NCI-H2171 (cell line): ENCODE measurements at places on chromosomes 4 and X.

- DNase-seq: no peak
Measured at GRCh38 chr4:78749258-78749971, 26.7 kb upstream of the BMP2K start.

- no peak for DNase-seq
Measured at GRCh38 chrX:123339221-123339905, 155.3 kb downstream of the GRIA3 start.

GRCh38 chr4:181604546-181604945 is 638.7 kb upstream of the TENM3 start:
- DNase-seq: no peak

DNA sequence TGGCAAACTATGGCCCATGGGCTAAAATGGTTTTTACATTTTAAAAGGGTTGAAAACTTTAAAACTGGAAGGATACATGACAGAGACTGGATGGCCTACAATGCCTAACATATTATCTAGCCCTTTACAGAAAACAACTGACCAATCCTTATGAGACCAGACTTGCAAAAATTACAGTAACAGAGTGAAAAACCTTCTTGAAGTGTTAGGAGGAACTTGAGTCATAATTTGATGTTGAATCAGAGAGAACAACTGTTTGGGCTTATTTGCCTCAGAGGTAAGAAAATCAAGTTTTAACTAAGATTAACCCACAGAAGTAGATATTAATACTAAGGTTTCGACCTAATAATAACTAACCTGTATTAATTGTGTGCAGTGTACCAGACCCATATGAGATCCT is 12.4 kb upstream of the NAP1L5 start:
- no peak for DNase-seq

GRCh38 chr4:174404677-174405076 is 117.6 kb downstream of the HPGD start:
- no peak for DNase-seq

DNA sequence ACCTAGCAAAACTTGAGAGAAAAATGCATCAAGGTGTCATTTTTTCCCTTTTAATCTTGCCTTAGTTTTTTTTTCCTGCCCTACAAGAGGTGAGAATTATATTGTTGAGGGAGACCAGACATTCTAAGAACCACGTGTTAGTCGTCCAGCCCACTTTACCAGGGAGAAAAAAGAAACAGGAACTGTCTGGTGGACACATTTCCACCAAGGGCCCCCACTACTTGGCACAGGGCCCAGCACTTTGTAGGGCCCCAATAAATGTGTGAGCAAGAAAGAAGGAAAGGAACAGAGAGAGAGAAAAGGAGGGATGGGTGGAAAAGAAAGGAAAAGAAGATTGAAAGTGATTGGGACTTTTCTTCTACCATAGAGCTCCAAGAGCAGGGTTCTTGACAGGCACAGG is 3.9 kb upstream of the EGFL6 start:
- DNase-seq: no peak

- DNase-seq: no peak
Measured at GRCh38 chr4:87076690-87077358, 142.0 kb downstream of the AFF1 start.

DNA sequence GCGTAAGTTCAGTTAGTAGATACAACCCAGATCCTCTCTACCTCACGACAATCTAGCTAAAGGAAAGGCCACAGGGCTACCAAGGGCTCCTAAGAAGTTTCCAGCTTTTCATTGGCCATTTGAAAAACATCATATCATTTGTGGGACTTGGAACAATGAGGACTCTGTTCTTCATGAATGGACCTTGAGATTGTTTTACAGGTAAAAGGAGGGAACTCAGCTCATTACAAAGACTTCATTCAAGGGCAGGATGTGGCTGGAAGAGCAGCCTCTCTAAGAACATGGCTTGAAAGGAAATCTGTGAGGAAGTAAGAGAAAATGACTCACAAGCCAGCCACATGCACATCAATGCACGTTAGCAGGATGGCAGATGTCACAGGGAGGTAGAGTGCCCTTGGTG is 105.9 kb upstream of the SLC7A11 start:
- no peak for DNase-seq

GRCh38 chr4:61004651-61005170 is 195.4 kb upstream of the ADGRL3 start:
- no peak for DNase-seq

DNA sequence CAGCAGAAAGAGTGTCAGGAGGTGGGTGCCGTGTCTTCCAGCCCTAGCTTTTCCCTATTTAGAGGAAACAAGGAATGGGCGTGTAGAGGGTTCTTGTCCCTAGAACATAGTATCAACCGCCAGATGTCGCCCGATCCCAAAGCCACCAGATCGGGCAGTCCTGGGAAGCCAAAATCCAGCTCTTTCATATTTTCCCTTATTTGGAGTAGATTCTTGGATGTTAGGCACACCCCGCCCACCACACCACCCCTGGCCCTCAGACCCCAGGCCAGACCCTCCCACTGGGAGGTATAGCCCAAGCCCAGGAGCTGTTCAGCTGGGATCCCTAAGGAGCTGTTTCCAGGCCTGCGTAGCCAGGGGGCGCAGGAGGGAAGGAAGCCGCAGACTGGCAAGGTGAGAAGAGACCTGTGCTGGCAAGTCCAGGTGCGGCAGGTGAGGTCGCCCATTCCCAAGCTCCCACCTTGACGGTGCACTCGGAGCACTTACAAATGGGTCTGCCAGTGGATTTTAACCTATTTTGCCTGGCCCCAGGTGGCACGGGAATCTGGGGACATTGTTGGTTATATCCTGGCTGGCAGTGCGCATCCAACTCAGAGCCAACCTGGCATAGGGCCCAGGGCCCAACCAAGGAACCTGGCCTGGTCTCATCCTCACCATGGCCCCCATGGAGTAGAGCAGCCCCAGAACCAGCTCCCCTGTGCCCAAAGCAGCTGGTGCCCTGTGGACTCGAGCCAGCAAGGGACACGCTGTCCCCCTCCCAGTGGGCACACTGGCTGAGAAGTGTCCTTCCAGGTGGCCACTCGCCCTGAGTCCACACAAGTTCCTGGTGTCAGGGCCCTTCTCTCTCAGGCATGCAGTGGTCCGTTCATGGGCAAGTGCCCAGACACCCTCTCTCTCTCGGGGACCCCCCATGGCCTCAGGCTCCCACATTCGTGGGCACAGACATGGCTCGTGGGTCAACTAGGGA is 811 bp downstream of the FLNA start:
- peak; percentile 64 for DNase-seq

- DNase-seq: no peak
Measured at GRCh38 chr4:74410272-74410671, 34.7 kb upstream of the AREG start.

GRCh38 chr4:104015680-104016079 is 295.9 kb upstream of the TACR3 start:
- DNase-seq: no peak

DNA sequence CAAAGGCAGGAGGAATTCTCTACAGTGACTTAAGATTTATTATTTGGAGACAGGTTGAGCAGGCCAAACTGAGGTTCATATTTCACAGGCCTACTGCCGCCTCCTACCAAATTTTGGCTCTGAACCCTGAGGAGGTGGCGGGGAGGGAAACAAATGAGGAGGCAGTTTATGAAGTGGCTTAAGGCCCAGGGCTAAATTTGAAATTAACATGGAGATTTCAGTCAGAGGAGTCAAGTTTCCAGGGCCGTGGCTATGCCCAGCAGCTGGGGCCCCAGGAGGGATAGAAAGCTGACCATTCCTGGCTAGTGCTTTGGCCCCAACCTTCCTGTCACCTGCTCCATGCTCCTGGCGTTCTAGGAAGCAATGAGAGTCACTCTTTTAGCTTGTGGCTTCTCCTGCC is 73.4 kb upstream of the ARHGAP36 start:
- DNase-seq: no peak

DNA sequence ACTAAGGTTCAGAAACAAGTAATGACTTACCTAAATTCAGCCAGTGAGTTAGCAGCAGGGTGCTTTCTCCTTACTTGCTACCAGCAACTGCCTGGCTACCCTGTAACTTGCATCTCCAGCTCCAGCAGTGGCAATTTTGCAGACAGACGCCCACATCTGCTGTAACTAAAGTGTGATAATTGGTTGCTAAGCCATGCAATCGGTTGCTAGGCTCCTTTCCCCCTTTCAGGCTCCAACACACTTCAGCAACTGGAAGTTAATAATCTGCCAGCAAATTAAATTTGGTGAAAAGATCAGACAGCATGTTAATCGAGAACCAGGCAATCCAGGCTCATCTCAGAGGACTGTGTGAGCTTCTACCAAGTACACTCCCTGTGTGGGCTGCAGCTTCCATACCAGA is 24.2 kb upstream of the ARHGEF9 start:
- DNase-seq: peak; percentile 6

GRCh38 chr4:89939994-89940393 is 45.3 kb downstream of the MMRN1 start:
- no peak for DNase-seq

DNA sequence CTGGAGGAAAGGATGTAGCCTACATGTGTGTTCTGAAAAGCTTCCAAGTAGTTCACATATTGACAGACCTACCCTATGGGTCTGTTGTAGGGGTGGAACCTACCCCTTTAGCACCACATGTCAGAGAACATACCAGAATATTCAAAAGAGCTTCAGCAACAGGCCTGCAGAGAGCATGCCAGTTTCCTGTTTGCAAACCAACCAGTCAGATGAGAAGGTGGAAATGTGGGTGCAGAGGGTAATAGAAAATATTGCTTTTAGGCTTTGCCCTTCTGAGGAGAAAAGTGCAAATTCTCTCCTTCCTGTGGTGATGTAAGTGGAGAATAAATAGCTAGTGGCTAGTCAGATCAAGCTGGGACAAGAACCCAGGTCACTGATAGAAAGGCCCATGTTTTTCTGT is 16.4 kb downstream of the INTS6L start:
- DNase-seq: no peak

DNA sequence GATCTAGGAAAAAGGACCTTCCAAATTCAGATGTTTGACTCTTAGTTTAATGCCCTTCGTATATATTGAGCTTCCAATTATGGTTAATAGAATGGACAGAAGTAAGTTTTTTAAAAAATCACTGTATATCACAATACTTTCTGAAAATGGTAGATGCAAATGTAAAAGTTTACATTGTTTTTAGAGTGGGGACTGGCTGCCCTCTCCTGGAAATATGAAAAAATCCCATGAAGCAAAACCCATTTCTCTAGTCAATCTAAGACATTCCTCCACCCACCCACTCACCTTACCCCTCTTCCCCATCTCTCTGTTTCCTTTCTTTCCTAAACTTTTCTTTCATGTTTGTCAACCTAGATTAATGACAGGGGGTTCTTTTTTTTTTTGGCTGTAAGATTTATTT is 134.5 kb downstream of the ARHGAP6 start:
- DNase-seq: no peak

- DNase-seq: no peak
Measured at GRCh38 chr4:172953896-172954568, 214.6 kb upstream of the GALNT7 start.

GRCh38 chr4:155629183-155629825 is 37.3 kb upstream of the GUCY1A1 start:
- no peak for DNase-seq

DNA sequence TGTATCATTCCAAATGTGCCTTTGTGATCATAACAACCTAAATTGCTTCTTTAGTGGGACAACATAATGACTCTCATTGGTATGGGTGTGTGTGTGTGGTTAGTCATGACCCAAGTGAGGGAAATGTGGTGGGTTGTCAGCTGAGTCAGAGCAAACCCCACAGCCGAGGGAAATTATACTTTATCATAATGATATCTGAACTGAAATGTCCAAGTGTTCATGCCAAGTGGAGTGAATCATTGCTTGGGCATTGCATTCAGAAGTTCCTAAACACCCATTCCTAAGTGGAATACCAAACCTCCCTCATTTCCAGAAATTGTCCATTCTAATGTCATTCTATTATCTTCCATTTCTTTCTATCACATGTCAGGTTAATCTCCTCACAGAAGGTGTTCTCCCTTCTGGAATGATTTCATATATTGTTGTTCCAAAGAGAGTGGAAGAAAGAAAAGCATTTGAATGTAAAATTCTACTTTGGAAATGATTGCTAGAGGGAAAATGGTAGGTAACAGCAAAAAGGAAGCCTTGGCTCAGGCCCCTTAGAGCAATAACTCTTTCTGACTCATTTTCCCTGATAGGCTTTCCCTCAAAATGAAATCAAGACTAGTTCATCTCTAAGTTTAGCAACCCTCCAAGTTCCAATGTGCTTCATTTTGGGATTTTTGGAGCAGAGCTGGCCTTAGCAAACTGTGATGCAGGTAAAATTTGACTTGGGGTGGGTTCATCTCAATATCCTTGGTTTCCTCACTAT is 230.7 kb upstream of the KCNIP4 start:
- DNase-seq: no peak

DNA sequence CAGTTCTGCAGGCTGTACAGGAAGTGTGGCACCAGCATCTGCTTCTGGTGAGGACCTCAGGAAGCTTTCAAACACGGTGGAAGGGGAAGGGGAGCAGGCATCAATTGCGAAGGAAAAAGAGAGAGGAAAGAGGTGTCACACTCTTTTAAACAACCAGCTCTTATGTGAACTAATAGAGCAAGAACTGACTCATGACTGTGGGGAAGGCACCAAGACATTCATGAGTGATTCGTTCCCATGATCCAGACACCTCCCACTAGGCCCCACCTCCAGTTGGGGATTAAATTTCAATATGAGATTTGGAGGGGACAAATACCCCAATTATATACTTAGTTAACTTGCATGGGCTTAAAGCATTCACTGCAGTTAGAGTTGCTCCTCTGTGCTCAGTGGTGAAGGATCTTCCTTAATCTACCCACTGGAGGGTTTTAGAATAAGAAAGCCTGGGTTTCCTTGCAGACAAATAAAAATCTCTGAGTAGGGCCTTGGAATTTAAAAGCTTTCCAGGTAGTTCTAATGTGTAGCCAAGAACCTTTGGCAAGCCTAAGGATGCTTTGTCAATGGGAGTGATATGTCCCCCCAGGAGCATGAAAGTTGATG is 60.0 kb downstream of the SYNPO2 start:
- no peak for DNase-seq

DNA sequence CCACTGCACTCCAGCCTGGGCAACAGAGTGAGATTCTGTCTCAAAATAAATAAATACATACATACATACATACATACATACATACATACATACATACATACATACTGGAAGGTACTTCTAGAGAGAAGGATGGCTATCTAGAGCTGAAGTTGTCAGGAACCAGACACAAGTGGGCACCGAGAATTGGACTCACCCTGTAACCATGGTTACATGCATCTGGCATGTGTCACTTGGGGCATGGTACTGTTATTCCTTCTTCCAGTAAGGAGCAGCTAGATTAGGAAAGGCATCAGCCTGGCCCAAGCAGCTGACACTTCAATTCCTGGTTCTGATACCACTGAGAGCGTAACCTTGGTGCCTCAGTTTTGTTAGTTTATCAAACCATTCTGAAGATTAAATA is 127.1 kb downstream of the SH3KBP1 start:
- no peak for DNase-seq
